ENCODE measurements at places on chromosomes 3 and 15. TPM values are rescaled to one million over a fixed set of nuclear protein-coding genes. Genes with fewer than 3 reads are reported as not detected.
A peak's percentile ranks its signal among the peaks of the same experiment; 100 is the strongest.

DNA sequence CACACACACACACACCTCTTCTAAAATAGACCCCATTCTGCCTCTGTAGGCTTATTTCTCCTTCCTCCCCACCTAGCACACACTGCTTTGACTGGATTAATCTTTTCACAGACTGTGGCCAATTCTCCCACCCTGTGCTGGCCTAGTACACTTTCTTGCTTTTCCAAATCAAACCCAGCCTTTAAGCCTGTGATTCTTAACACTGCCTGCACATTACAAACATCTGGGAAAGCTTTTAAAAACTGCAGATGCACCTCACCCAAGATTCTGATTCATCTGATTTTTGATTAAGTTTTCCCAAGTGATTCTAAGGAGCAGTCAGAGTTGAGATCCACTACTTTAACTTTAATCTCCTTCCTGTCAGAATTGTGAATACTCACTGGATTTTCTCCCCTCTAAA, 12.8 kb downstream of the CSNK1G1 start:
- DNase-seq: no peak

The STAC gene
- total RNA-seq: 4.4 TPM

The UCN2 gene
- 0.29 TPM for total RNA-seq

The SH2D7 gene
- not detected for total RNA-seq

DNA sequence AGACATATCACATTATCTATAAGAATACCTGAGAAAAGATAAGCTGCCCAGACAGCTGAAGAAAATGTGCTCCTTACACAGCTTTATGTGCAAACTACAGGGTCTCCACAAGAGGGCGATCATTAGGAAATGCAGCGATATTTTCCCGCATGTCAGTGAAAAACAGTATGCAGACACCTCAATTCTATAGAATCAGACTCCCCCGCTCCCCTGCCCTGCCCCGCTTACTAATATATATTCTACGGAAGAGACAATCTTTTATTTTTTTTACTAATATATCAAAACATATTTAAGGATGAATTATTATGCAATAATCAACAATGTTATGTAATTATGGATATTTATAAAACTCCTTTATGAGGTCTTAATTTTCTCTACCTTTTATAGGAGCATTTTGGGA, 681.3 kb downstream of the ROBO1 start:
- peak; percentile 30 for DNase-seq

DNA sequence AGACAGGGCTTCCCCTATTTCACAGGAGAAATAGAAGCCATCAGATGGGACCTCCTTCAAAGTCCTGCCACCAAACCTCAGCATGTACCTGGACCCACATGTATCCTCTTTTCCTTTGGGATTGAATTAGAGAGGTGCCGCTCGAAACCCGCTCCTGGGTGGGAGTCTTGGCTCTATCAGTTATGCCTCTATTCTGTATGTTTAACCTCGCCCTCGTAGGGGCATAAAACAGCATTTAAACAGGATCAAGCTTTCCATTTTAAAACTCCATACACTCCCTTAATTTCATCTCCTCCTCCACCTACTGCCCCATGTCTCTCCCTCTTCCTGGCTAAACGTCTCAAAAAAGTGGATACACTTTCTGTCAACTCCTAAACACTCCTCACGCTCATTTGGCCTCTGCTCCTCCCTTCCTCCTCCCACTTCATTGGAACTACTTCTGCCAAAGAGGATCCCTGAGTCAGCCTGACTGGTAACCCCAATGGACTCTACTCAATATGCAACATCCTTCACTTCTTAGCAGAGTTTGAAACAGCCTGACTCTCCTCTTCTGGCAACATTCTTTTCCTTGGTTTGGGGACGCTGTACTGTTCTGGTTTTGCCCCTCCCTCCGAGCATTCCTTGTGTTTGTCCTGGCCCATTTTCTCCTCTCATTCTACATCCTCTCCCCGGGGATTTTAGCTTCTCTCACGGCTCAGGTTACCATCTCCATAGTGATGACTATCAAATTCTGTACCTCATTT, 23.0 kb upstream of the MUC20 start:
- peak; percentile 81 for DNase-seq

DNA sequence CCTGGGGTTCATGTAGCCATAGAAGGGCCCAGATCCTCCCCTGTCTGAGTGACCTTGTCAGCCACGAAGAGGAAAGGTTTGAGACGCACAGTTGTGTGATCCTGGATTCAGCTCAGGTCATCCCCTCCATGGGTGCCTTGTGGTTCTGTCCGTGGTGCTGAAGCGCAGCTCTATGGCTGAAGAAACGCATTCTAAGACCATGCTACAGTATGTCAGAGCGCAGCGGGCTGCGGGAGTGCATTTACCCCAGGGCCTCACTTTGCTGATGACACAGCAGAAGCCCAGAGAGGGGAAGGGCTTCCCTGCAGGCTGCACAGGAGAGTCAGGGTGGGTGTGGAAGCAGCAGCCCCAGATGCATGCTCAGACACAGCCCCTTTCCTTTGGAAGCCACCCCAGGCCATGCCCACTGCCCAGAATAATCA, 68.8 kb upstream of the IQSEC1 start:
- no peak for DNase-seq

DNA sequence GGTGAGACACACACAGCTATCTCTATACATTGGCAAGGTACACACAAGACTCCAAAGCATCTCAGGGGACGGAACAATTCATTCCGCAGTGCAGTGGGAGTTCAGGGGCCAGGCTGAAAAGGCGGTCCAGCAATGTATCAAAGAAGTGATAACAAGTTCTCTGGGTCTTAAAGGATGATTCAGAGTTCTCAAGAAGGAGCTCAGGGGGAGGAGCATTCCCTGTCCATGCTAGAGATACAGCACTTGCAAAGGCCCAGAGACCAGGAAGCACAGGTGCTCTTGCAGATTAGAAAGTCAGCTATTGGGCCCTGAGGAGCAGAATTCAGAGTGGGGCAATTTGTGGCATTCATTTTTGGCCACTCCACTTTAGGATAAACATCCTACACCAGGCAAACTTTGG, 34.9 kb downstream of the MECOM start:
- DNase-seq: no peak

GRCh38 chr15:77493324-77493907, 72.7 kb downstream of the HMG20A start:
- DNase-seq: peak; percentile 53

DNA sequence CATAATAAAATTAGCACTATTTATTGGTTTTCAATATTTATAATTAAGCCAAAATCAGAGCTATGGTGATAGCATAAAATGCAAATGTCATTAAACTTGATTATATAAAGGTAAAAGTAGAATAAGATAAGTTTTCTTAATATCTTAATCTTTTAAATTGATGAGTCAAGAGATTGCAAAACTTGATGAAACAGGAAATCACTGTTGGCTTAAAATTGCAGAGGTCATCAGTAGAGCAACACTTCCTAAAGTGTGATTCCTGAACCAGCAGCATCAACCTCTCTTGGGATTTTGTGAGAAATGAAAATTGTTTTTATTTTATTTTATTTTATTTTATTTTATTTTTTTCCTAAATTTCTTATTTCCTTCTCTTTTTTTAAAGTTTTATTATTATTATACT, 226.4 kb upstream of the CTDSPL start:
- no peak for DNase-seq

The ATP13A5 gene
- 0.04 TPM for total RNA-seq

DNA sequence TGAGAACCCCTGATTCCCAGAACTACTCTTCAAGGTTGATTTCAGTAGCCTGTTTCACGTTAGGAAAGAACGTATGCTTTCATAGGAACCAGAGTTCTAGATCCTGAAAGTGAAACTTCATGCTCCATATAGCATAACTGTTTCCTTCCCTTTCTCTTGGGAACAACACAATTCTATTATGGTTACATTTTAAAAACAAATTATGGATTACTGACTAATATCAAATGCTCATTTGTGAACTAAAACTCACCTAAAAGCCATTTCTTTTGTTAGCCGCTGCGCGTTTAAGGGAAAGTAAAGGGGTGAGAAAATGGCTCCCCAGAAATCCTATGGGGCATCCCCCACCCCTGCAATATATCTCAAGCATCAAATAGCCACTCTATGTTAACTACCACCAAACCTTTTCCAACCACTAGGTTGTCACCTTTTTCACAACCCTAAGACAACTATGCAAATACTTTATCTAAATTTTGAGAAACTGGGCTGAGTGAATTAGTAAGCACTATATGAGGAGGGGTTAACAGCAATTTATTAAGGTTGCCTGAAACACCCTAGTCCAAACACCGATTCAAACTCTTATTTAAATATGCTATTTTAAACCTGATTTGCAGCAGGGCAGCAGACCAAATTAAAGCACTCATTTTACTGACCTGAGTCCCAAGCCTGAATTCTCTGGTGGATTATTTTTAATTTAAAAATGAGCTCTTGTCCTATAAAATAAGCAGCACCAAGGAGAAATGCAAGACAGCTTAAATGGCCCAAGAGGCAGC, 2.4 kb downstream of the SIAH2 start:
- DNase-seq: no peak

The ARGFX gene
- not detected for total RNA-seq

GRCh38 chr3:60703956-60704736, 547.1 kb downstream of the FHIT start:
- no peak for DNase-seq

GRCh38 chr3:45688194-45688881, 858 bp upstream of the SACM1L start:
- DNase-seq: no peak

- DNase-seq: no peak
These were observed 5.7 kb downstream of the IFRD2 start for GRCh38 chr3:50286322-50287227.

- DNase-seq: no peak
These were observed 14.0 kb upstream of the ALAS1 start for GRCh38 chr3:52183786-52184445.

DNA sequence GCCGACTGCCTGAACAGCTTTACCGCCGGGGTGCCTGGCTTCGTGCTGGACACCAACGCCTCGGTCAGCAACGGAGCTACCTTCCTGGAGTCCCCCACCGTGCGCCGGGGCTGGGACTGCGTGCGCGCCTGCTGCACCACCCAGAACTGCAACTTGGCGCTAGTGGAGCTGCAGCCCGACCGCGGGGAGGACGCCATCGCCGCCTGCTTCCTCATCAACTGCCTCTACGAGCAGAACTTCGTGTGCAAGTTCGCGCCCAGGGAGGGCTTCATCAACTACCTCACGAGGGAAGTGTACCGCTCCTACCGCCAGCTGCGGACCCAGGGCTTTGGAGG, 815 bp downstream of the SPINT1 start:
- DNase-seq: no peak

DNA sequence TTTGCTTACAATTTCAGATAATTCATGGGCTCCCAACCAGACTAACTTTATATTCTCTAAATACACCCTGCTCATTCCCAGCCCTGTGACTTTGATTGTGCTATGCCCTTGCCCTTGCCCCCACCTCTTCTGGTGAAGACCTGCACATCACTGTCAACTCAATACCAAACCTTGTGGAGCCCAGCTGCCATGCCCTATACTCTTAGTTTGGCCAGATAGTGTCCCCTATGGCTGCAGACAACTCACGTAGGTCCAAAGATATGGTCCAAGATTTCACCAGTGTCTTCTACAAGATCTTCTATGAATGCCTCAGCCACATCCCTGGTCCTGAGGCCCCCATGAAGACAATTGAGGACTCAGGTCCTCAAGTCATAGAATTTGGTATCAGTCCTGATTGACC, 118.3 kb upstream of the EIF1B start:
- DNase-seq: no peak

The ACKR2 gene
- total RNA-seq: not detected

The APEH gene
- 86.6 TPM for total RNA-seq

- DNase-seq: no peak
These were observed 43.1 kb downstream of the SCAP start for GRCh38 chr3:47432673-47433072.

DNA sequence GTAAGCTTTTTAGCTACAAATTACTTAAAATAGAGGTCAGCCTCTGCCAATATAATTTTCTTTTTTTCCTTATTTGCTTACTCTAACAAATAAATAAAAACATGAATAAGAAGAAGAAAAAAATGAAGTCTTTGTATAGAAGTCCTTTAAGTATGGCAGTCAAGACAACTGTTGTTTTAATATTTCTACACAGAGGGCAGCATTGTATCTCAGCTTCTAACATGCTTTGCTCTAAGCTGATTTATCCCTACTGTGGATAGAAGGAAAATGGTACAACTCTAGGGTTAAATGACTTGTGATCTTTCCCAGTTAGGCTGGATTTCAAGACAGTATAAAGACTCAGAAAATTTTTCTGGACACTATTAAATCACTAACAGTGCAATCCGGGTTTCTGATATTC, 104.3 kb upstream of the MEIS2 start:
- peak; percentile 37 for DNase-seq

The P4HTM gene
- 12.8 TPM for total RNA-seq

DNA sequence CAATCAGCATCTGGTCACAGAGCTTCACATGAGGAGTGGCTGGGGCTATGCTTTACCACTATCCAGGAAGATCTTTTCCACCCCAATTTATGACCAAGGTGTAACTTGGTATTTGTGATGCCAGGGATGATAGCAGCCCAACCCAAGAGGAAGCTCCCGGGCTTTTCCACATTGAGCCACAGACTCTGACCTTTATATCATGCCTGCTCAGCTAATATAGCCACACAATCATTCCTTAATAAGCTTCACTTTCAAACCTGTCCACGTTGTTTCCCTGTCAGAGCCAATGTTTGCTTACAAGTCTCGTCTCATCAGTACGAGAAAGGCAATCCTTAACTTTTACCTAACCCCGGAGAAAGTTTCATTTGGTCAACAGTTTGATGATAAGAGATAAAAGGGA, 330.9 kb downstream of the SHQ1 start:
- DNase-seq: no peak

The TGM4 gene
- 1.2 TPM for total RNA-seq

- DNase-seq: peak; percentile 3
These were observed 52.6 kb downstream of the ERC2 start for GRCh38 chr3:56415652-56416051.

The SPATA12 gene
- 0.14 TPM for total RNA-seq

The LNP1 gene
- 7.0 TPM for total RNA-seq

The ITGA11 gene
- total RNA-seq: 0.41 TPM

The CELF6 gene
- total RNA-seq: not detected

DNA sequence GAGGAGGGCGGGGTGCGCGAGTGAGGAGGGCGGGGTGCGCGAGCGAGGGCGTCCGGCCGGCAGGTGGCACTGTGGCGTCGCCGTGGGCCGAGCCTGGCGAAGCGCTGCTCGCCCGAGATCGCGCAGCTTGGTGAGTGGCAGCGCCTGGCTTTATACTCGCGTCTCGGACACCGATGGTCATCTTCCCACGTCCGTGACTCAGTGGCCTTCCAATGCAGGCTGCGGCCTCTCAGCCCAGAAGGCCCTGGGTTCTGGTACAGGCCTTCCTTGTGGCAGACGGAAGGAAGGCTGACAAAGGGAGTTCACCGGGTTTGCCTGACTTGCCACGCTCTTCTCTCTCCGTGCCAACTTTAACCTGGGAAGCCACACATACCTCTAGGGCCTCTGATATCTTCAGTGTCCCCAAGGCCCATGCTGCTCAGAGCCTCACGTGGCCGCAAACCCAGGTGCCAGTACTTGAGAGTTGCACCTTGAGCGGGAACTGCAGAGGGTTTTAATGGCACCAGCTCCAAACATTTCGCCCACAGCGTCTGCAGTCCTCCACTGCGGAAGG, 195.3 kb upstream of the LYSMD4 start:
- DNase-seq: peak; percentile 39

Data from H4 (cell line).